Ecto neural progenitor cell (in vitro differentiated cells): ENCODE measurements at places on chromosomes 13 and 19.

GRCh38 chr13:30734439-30734838, 904 bp upstream of the ALOX5AP start:
- no peak for DNase-seq

DNA sequence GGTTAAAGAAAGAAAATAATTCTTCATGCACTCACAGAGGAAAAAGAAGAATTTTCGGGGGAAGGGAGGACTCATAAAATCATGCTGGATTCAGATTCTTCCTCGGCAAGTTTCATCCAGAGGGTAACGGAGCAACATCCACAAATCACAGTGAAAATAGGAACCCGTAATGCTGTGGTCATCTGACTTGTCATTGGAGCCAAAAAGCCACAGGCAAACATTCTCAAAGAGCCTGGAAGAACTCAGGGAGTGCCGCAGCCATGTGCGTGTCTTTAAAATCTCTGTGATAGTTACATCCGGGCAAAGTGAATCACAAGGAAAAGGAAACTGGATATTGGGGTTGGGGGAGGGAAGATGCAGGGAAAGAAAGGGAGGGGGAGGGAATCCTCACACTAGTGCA, 33.0 kb upstream of the VSTM2B start:
- no peak for DNase-seq

GRCh38 chr13:45781553-45782326, 69.8 kb downstream of the SIAH3 start:
- no peak for DNase-seq

DNA sequence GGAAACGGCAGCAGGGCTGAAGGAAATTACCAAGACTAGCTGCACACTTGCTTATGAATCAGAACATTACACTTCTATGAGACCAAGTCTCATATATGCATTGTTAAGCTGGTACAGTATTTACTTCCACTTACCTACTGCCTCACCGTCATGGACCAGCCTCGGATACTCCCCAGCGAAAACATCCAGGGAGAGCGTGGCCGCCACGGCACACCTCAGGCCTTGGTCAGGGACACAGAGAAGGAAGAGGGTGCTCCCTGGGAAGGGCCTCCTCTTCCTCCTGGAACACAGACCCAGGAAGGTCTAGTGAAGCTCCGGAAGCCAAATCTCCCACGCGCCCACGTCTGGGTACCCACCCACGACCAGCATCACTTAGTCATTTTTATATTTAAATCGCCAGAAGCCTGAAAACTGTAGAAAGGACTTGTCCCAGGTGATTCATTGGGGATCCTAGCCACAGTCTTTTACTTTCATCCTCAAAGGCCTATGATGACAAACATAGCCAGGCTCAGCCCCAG, 24.4 kb upstream of the MTIF3 start:
- DNase-seq, result no peak

DNA sequence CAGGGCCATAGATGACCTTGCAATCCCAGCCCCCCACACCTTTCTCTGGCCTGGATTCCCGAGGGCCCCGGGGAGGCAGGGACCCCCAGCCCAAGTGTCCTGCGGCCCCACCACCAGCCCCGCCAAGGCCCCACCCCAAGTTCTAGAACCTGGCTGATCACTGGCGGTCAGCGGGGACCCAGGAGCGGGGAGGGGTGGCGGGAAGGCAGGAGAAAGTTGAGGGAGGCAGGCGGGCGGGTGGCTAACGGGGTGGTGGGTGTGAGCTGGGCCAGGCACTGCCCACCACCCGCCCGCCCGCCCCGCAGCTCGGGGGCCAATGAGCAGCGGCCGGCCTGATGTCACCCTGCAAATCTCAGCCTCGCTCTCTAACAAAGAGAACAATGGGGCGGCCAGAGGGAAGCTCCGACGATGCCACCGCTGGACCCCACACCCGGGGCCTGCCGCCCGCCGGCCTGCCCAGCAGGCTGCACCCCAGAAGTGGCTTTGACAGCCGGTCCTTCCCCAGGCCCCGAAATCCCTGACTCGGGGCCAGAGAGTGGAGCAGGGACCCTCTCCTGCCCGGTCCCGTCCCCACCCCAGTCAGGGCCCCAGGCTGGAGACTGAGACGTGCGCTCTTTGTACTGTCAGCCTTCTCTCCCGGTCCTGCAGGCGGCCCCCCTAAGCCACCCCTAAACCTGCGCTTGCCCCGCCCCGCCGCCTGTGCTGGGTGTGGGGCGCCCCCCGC, 1.6 kb downstream of the MEX3D start:
- DNase-seq, result peak; percentile 90

- no peak for DNase-seq
These were observed 156.2 kb downstream of the COG6 start for GRCh38 chr13:39811696-39812095.

DNA sequence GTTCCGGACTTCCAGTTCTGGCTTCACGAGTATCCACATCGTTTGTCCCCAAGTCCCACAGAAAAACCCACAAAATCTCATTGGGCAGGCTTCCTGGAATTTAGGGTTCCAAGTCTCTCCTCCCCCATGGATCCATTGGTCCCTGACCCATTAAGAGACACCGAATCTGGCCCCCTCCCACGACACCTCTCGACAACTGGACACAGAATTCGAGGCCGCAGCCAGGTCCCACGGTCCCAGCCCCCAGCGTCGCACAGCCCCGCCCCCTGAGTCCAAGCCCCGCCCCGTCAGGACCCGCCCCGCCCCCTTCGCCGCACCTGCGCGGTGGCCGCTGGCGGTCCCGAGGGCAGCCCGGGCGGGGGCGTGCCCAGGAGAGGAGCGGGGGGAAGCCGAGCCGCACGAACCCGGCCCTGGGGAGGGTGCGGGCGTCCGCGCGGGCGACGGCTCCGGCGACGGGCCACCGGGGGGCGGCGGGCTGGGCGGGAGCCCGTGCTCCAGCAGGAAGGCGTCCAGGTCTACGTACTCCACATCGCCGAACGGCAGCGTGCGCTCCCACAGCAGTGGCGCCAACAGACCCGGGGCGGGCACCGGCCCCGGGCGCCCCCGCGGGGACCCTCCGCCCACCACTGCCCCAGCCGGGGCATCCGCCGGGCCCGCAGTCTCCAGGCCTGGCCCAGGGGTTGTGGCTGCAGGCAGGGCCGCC, 1.8 kb downstream of the DBP start:
- DNase-seq, result peak; percentile 87

DNA sequence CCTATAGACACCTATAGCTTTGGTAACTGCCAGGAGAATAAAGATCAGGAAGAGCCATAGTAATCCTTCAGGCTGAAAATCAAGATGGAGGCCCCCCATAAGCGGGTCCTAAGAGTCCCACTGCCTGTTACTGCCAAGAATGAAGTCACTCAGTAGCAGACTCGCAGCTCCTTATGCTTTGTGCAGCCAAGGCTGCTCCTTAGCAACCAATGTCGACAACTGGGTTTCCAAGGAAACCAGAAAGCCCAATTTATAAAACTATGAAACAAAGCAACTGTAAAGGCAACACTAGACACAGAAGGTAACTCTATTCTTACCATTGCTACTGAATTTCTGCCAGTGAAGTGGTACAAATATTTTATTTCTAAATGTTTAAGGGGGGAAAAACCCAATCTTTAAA, 56.5 kb downstream of the DCLK1 start:
- DNase-seq, result no peak

- DNase-seq, result no peak
These were observed 5.7 kb downstream of the SLC7A9 start for GRCh38 chr19:32863841-32864240.

DNA sequence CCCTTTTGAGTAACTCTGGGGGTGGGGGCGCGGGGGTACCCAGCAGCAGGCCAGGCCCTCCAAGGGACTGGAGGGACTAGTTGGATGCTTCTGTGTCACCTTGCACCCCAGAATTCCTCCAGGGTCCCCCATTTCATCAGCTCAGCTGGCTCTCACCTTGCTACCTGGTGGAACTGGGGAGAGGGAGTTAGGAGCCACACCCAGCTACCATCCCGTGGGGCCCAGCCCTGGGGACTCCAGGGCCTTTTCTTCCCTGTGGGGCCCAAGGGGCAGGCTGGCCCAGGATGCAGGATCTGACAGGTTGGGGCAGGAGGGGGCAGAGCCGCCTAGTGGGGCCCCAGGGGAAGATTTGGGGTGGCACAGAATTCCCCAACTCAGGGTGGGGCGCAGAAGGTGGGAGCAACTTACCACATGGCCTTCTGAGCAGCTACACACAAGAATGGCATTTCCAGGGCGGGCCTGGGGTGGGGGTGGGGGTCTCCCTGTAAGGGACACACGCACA, 32.8 kb upstream of the NANOS3 start:
- no peak for DNase-seq

GRCh38 chr19:54233941-54234340, 8.6 kb downstream of the LILRA6 start:
- no peak for DNase-seq

DNA sequence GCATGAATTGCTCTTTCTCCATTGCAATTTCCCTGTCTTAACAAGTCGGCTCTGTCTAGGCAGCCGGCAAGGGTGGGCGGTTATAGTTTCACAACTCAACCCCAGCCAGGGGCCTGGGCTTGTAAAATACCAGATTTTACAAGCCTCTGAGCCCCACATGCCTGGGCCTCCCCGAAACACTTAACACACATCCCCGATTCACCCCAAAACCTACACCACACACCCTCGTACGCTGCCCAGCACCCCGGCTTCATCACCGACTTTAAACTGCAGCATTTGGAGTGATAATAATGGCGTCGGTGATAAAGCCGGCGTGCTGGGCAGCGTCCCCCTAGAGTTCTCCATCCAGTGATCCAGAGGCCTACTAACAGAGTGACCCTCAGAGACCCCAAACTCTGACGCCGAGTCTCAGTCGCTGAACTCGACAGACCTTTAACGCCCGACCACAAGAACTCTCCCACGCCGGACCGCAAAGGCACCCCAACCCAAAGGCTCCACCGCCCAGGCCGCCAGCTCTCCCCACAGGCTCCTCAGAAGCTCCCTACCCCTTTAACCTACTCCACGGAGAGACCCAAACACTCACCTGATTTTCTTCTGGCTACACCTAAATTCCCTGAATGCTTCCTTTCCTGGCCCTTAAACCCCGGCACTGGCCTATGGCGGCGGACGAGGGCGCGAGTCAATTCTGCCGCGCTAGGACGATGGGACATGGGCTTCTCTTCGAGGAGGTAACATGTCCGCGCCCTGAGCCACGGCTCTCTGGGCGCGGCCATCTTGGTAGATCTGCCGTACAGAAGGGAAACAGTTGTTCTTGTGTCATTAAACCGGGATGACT, at the start of gene ZNF649:
Gene ZNF649, minus strand, starts transcription at position 687 of the 835 bp plus-strand sequence. CDS start 4,910 bp downstream, outside the sequence.
- peak; percentile 88 for DNase-seq

GRCh38 chr13:19561585-19561984, 253 bp upstream of the TPTE2 start:
- no peak for DNase-seq

GRCh38 chr19:40744554-40745401, 5.5 kb downstream of the ACTMAP start:
- DNase-seq, result no peak

- DNase-seq, result no peak
These were observed 123.3 kb upstream of the TMTC4 start for GRCh38 chr13:100797921-100798320.

DNA sequence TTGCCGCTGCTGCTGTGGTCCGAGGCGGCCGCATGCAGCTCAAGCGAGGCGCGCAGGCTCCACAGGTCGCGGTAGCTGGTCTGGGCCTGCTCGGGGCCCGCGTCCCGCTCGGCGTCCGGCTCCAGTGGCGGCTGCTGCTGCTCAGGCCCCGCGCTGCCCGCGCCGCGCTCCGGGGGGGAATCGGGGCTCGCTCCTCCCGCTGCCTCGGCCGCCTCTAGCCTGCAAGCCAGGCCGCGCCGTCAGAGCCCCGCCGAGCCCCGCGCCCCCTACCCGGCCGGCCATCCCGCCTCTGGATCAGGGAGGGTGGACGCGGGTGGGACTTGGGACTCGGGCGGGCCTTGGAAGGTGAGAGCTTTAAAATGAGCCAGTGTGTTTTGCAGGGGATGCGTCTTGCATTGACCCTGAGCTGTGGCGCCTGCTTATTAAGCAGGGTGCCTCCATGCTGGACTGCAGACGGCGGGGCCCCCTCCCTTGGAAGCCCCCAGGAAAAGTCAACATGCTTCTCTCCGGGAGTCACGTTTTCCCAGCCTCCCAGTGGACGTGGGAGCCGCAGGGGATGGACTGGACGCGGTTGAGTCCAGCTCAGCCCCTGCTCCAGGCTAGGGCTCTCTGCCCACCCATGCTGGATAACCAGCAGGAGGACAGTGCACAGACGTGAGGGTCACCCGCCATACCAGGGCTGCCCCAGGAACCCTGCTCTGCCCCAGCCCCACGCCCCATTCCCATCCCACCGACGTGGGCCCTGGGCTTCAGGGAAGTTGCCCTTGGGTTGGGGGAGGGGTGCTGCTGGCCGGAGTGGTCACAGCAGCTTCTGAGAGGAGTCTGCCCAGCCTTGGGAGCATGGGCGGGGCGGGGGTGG, 7.7 kb downstream of the CBARP start:
- DNase-seq, result no peak
